ENCODE measurements at places on chromosomes 3 and 15.

DNA sequence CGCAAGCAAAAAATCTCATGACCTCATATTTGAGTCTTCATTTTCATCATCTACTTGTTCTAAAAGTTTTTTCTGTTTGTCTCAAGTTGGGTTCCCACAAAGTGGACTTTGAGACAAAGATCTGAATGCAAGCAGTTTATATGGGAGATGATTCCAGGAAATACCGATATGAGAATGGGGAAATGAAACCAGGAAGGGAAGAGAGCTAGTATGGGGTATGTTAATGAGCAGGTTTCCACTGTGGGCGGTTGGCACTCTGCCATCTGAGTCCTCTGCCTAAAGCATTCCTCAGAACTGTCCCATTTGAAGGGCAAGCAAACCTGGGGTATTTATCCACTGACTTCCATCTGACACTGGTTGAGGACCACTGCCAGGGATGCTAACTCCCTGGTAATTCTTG is 8.8 kb downstream of the ADPRH start:
- no peak for DNase-seq

DNA sequence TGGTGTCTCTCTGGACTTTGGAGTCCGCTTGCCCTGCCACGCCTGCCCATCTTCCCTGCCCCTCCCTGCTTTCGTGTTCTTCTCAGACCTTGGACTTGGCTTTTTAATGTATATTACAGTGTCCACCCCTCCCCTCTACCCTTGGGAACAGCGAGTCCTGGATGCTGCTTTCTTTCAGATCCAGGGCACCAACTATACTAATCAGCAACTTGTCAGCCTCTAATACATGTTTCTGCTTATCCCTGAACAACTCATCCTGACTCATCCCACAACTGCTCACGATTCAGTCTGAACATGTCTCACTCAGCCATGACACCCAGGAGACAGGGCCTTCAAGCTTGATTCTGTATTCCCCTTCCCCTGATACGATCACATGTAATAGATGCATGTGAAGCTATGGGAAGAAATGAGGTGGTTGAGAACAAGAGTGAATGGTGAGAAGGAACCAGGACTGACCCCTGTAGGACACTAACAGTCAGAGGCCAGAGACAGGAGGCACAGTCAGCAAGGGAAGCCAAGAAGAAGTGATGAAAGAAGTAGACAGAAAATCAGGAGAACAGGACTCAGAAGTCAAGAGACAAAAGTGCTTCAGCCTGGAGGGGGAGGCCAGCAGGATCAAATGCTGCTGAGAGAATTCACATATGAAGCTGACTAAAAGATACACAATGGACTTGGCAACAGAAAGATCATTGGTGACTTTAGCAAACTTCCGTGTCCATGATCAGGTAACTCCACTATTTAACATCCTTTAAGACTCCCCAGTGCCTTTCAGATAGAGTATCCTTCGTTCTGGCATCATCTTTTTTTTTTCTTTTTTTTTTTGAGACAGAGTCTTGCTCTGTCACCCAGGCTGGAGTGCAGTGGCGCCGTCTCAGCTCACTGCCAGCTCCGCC is 35.4 kb downstream of the BCL2L10 start:
- no peak for DNase-seq

- DNase-seq, result no peak
Observed at GRCh38 chr15:69579950-69580618, 127.5 kb downstream of the RPLP1 start.

- no peak for DNase-seq
Observed at GRCh38 chr15:63856711-63857460, 23.1 kb upstream of the HERC1 start.

DNA sequence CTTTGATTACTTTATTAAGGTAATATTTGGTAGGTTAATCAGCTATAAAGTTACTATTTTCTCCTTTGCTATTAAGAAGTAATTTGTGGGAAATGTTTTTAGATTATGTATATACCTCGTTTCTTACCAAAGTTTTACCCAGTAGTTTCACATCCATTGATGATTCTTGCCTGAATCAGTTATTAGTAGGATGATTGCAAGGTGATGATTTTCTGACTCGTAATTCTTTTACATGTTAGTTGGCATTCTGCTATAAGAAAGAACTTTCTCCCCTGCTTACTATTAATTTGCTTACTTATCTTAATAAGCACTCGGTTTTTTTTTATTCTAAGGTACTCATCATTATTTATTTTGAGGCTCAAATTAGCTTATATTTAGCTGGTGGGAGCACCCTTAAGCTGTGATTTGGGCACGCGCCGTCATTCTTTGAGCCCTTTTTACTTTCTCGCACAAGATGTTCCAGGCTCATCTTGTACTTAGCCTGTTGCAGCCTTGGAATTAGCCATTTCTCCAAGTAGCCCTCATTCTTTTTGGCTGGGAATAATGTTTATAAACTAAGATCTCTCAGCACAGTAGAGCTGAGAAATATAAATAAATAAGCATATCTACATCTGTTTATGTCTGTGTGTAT is 15.3 kb downstream of the USP3 start:
- DNase-seq, result no peak
